ENCODE measurements at places on chromosomes 1 and 21.

DNA sequence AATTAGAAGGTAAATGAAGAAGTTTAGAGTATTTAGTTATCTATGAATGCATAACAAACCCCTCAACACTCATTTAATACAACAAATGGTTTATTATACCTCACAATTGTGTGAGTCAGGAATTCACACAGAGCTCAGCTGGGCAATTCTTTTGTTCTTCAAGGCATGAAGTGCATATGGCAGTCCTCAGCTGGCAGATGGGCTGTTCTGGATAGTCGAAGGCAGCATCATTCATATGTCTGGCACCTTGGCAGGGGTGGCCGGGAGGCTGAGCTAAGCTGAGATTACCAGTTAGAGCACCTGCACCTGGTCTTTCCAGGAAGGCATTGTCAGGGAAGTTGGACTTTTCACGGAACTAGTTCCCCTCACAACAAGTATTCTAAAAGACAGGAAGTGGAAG, 286.2 kb upstream of the DUSP10 start:
- no peak for DNase-seq

GRCh38 chr1:82979593-82980236, 1019.2 kb downstream of the TTLL7 start:
- no peak for DNase-seq

DNA sequence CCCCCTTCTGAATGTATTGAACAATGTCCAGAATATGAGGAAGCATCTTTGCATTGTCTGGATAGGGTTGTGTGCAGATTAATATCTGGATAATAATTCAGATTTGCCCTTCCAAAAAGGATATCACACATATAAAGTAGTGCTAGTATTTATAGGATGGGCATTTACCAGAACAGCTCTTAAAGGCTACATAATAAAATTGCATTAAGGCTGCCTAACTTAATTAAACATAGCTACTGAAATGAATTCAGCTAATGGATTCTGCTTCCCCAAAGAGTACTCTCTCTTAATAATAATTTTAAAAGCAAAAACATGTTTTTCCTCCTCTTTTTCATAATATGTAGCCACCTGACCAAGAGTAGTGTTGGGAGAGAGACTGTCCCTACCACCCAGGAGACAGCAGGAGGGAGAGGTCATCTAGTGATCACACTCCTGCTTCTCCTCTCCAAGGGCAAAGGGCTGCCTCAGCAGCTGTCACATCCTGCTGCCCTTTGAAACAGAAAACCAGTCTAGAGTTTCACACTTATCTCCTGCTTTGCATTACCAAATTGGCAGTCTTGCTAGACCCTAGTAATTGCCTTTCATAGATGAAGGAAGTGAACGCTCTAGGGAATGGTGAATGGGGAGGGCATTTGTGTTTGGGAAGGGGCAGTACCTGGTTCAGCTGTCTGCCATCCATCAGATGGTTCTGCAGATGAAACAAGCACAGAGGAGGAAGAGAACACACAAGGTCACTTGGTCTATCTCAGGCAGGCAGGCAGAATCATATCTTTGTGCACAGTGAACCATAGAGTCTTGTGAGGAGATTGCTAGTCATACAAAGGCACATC, 29.3 kb upstream of the DDAH1 start:
- no peak for DNase-seq

- DNase-seq: no peak
Measured at GRCh38 chr1:152817309-152817708, 5.5 kb downstream of the LCE1B start.

DNA sequence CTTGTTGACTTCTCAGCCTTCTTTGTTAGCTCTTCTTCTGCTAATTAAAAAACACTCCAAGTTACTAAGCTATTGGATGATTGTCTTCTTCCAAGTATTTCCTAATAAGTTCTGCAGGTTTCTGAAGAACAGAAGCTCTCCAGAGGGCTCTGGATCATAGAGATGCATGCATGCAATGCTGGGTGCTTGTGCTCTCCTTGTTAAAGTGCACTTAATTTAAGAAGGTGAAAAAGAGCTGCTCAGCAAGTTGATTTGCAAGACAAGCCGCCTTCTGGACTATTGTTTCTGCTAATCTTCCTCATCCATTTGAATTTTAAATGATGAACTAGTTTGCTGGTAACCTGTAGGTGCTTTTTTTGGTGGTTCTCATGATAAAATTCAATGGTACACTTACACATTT, 16.1 kb downstream of the RRP15 start:
- no peak for DNase-seq

GRCh38 chr1:207402744-207403143, 51.4 kb upstream of the CR2 start:
- no peak for DNase-seq

GRCh38 chr1:88802950-88803349, 88.4 kb downstream of the GTF2B start:
- DNase-seq: no peak

DNA sequence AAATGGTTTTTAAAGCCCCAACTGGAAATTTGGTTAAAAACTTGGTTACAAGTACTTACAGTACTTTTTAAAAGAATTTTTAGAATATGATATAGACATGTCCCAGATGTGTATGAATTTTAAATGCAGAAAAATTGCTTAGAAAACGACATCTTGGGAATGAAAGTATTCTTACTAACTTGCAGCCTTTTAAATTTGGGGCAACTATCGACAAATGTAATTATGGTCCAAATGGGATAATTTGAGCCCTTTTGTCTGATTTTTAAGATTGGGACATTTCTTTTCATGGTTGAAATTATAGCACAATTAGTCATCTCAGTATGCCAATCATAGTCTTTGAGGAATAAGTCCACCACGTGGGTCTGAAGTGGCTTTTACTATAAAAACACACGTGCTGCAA, 43.2 kb upstream of the MTR start:
- DNase-seq: no peak

GRCh38 chr21:16504766-16505165, 775.0 kb downstream of the USP25 start:
- DNase-seq: no peak

- no peak for DNase-seq
Measured at GRCh38 chr1:36034692-36035091, 49.2 kb upstream of the TEKT2 start.

DNA sequence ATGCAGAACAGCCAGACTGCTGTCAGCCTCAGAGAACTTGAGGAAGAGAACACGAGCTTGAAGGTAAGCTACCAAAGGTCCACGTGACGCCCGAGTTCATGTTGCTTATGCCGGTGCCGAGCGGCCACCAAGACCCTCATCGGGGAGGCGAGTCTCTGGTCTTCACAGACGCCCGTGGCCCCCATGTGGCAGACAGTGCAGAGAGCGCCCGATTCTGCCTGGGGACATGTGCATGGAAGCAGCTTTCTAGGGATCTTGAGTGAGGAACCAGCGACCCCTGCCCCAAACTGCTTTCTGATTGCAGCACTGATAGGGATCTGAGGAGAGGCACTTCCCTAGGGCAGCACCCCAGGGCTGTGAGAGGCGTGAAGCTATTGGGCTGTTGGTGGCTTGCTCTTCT, 56.3 kb upstream of the DIP2A start:
- no peak for DNase-seq

- no peak for DNase-seq
Measured at GRCh38 chr1:172308577-172308976, 111.9 kb upstream of the C1orf105 start.

DNA sequence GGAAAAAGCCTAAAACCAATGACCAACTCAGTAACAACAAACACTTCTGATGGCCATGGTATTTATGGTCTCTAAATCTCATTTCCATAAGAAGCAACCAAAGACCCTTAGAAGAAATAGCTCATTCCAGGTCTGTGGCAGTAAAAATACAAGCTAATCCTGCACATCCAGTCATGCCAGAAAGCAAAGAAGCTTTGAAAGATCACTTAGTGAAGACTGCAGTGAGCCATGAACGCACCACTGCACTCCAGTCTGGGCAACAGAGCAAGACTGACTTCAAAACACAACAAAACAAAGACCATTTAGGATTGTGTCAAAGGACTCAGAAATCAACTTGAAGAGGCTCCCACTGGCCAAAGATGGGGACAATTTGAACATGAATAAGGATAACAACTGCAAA, 18.4 kb upstream of the ELK4 start:
- no peak for DNase-seq

DNA sequence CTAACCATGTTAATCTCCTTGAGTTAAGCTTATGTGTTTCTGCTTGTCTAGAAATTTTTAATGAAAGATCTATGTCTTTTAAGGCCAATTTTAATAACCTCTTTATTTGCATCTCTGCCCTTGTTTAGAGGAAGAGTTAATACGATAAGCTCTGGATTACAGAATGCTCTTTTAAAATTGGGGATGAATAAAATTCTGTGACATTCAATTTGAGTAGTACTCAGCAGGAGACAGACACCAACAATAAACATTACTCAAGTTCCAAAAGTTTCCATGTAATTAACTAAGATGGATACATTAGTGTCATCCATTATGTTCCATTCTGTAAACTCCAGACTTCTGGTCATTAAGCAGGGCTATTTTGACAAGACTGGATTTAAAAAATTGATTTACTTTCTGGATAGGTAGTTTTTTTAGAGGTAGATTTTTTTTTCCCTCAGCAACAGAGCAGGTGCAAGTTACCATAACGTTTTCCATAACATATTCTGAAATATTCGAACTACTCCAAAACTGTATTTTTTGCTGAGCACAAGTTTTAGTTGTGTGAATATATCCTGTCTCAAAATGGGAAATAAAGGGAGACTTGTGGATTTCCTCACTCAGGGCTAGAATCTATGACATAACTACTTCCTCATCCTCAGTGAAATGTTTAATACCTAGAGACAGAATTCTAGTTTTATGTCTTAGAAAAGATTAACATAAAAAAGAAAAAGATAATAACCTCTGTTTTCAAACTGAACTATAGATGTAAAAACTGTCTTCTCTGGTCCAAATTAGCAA, 221.7 kb downstream of the NEGR1 start:
- no peak for DNase-seq

GRCh38 chr1:63915121-63915520, 141.3 kb downstream of the ROR1 start:
- no peak for DNase-seq

GRCh38 chr1:151859891-151860293, 6.4 kb upstream of the THEM5 start:
- no peak for DNase-seq

DNA sequence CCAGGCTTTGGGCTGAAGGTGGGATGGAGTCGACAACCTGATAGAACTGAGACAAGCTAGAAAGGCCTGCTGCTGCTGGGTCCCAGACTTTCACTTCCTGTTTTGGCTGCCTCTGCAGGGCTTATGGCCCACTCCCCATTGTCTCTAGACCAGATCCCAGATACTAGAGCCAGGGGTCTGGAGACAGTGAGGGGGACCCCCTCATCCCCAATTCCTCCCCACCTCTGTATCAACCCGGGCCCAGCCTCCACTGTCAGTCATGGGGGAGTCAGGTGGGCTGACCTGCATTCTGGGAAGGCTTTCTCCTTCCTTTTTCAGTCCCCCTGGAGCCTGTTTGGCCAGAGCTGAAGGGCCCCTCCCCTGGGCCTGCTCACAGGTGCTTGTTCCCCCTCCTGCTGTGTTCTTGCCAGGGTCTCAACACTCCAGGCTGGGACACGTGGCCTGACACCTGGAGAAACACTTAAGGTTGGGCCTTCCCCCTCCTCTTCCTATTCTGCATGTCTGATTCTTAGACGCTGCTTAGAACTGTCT, 18.0 kb upstream of the ETV3L start:
- DNase-seq: no peak

DNA sequence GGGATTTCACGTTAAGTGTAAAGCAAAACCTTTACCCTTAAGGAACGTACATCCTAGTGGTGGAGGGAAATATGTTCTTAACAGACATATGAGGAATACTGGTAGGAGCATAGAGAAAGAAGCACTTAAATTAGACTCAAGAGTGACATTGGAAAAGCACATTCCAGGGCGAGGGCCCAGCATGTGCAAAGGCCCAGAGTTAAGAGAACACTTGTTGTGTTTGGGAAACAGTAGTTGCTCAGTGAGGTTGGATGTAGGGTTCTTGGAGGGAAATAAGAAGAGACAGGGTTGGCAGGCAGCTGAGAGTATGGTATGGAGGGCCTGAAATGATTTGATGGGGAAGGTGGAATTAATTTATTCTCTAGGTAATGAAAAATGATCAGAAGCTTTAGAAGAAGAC, 115.5 kb downstream of the CNIH3 start:
- no peak for DNase-seq
